ENCODE measurements at places on chromosomes 5 and 9.

GRCh38 chr9:123338710-123339665, 17.0 kb upstream of the CRB2 start:
- DNase-seq: peak; percentile 93

GRCh38 chr9:14051419-14051818, 262.5 kb downstream of the NFIB start:
- DNase-seq: no peak

GRCh38 chr9:130689937-130690700, 3.5 kb upstream of the EXOSC2 start:
- peak; percentile 95 for DNase-seq

GRCh38 chr5:112692472-112692871, 45.2 kb upstream of the APC start:
- peak; percentile 75 for DNase-seq

DNA sequence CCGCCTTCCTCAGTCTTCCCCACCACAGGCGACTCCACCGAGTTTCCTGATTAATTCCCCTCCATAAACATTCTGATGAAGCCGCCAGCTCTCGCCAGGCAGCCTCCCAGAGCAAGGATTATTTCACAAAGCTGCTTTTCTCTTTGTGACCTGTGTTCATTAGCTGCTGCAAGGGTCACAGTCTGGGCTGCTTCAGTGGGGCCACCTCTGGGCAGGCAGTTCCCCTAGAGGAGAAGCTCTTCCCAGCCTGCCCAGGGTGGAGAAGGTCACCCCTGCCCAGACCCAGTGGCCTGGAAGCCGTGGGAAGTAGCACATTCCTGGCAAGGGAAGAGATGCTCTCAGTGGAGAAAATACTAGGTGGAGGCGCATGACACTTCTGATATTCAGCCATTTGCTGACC, 58.4 kb upstream of the RAPGEF1 start:
- no peak for DNase-seq

- no peak for DNase-seq
Observed at GRCh38 chr5:140083120-140083519, 30.8 kb upstream of the PURA start.

DNA sequence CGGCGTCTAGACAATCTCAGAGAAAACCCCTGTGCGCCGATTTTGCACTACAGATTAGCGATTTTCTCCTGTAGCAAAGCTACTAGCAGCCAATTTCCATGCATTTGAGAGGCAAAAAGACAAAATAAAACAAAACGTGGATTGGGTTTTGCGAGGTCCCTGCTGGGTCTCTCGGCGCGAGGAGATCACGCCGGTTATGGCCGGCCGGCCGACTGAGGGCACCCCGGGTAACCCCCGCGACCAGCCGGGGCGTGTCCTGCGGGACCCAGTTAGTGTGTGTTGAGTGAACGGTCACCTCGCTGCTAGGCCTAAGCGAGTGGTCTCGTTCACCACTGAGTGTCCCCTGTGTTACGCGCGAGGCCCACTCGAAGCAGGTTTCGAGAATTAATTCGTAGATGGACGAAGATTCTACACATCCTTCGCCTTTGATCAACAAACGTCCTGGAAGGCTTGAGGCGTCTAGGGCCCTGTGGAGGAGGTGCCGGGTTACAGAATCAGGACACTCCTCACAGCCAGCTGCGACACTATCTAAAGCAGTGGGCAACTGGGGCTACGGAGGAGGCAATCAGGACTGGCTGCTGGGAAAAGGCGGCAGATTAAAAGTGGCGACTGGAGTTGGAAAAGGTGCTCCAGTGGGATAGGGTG, 764 bp upstream of the VDAC1 start:
- no peak for DNase-seq

DNA sequence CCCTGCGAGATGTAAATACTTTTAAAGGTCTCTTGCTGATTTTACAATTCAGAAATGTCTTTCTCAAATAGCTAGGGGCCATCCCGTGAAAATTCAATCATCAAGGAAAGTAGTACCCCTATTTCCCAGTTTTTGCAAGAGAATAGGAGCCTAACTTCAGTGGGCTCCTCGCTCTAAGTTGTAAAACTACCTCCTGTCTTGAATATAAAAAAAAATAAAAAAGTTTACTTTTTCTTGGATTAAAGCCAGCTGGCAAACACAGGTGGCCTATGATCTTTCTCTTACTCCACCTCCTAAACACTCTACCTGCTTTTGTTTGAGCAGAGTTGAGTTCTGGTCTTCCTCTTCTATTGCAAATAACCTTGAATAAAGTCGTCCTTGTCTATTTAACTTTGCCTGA, 79.4 kb downstream of the SLCO4C1 start:
- no peak for DNase-seq

GRCh38 chr5:83055166-83055565, 22.0 kb downstream of the TMEM167A start:
- no peak for DNase-seq

DNA sequence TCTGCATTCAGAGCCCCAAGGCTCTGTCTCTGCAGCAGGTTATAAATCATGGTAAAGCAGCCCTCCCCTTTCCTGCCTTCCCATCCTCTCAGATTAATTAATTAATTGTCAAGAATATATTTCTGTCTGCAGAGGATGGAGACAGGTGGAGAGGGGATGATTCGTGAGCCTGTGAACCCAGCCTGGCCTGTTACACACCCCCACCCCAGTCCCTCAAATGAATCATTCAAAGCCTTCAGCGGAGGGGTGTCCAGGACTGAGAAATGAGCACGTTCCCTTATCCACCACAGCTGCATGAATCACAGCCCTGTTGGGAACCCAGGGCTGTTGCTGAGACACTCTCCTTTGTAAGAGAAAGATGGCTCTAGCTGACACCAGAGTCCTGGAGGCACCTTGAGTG, 56.0 kb downstream of the NIPAL4 start:
- no peak for DNase-seq

- no peak for DNase-seq
Observed at GRCh38 chr5:758698-759053, 25.9 kb downstream of the ZDHHC11B start.

- DNase-seq: no peak
Observed at GRCh38 chr5:91328743-91329142, 54.4 kb downstream of the ARRDC3 start.

DNA sequence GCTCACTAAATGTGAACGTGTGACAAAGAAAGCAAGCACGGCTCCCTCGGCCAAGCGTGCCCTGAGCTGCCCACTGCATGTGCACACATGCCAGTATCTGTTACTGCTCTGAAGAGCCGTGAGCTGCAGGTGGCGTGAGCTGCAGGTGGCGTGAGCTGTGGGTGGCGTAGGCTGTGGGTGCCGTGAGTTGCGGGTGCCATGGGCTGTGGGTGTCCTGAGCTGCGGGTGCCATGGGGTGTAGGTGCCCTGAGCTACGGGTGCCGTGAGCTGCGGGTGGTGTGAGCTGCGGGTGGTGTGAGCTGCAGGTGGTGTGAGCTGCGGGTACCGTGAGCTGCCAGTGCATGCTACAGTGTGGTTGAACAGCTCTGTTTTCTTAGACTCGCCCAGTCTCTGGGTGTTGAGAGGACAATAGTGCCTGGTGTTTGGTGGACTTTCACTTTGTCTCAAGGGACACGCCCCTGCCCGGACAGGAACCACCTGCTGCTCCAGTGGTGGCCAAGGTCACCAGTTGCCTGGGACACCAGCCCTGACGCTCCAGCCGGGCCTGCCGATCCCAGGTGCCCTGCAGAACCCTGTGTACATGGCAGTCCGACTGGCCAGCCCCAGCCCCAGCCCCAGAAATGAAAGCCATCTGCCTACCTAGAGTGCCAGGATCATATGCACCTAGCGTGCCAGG, 6.7 kb downstream of the CCDC187 start:
- peak; percentile 68 for DNase-seq

- DNase-seq: no peak
Observed at GRCh38 chr5:144468571-144468970, 297.9 kb downstream of the KCTD16 start.

GRCh38 chr9:33638391-33638915, 114.4 kb downstream of the ANKRD18B start:
- DNase-seq: peak; percentile 3

DNA sequence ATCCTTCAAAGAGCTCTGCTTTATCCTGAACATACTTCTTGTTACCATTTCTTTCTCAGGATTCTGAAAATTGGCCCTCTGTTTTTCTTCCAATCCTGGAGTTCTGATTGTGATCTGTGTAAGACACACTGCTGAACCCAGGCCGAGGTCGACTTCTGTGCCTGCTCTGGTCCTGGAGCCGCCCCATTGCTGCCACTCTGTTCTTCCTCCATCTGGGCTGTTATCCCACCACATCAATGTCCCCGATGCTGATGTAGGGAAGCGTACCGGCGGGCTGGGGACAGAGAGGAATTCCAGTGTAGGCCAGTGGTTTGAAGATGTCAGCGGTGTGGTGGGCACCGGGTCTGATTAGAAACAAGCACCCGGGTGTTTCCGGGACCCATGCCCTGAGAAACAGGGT, 102.5 kb downstream of the LIFR start:
- DNase-seq: no peak

DNA sequence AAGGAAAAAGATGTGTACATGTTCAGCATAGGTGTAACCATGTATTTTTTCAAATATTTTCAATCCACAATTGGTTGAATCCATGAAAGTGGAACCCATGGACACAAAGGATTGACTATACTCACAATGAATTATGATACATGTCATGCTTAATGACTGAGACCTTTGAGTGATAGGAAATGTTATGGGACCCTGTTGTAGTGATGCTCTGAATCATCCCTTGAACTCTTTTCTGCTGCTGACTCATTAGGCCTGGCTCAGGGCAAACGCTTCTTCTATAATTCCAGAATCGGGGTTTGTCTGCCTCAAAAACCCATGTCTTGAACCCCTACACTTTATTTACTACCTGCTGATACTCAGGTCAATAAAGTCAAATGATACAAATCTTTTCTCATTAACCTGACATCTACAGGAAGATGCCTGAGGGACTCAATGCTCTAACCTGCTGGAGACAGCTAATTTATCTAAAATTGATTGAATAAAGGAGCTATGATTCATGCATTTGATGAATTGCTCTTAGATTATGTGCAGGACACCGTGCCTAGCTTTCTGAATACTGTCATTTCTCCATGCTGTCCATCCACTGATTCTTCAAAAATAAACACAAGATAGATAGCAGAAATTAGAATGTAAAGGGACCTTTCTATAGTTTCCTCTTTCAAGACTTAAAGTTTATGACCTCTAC, 260.1 kb downstream of the PRELID2 start:
- no peak for DNase-seq

DNA sequence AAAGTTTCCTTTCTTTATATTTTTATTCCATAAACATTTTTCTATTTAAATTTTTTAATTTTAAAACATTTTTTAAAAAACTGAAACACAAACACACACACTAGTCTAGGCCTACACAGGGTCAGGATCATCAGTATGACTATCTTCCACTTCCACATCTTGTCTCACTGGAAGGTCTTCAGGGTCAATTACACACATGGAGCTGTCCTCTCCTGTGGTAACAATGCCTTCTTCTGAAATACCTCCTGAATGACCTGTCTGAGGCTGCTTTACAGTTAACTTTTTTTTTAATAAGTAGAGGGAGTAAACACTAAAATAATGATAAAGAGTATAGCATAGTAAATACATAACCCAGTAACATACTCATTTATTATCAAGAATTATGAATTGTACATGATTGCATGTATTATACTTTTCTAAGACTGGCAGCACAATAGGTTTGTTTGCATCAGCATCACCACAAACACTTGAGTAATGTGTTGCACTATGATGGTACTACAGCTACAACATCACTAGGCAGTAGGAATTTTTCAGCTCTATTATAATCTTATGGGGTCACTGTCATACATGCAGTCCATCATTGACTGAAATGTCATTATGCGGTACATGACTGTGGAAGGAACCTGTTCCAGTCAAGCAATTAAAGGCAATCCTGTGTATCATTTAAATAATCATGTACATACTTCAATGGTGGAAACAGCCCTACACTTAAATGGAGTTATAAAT, 17.4 kb upstream of the CEP120 start:
- DNase-seq: no peak

- no peak for DNase-seq
Observed at GRCh38 chr9:16693616-16694015, 176.9 kb downstream of the BNC2 start.

DNA sequence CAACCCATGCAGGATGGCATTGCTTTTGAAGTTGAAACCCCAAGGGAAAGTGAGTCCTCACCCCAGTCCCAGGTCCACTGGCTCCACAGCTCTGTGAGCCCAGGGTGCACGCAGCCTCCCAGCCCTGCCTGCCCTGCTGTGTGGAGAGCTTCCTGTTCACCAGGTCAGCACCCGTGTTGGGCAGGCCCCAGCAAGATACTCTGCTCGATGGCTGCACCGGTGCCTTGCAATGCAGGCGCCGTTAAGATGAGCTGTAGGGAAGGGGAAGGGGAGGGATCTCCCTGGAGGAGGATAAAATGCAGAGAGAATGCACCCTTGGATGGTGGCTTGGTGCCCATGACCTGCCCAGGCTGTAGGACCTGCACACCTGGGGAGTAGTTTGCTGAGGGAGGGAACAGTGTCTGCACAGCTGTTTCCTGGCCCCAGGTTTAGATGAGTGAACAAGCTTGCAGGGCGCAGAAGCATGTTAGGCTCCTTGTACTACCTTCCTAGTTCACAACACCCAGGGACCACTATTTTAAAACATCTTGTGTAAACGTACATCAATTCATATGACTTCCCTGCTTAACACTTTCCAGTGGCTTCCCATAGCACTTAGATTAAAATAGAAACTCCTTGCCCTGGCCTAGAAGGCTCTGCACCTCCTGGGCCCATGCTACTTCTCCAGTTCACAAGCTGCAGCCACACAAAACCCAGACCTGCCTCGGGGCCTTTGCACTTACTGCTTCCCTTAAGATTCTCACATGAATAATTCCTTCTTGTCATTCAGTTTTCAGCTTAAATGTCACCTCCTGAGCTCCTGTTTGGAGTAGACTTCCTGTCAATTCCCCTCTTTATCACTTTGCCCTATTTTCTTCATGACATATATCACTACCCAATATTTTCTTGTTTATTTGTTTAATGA, 19.6 kb downstream of the FAT2 start:
- no peak for DNase-seq

- DNase-seq: no peak
Observed at GRCh38 chr5:169299191-169299662, 1.7 kb downstream of the SLIT3 start.

All from MM.1S (cell line).